Stimulated activated CD4-positive, alpha-beta T cell treated with anti-CD3 and anti-CD28 coated beads, Interleukin-1b, Interleukin-23, amount 100 ng/mL, for 1 hour (primary cell): ENCODE measurements at places on chromosomes 7 and 10.

DNA sequence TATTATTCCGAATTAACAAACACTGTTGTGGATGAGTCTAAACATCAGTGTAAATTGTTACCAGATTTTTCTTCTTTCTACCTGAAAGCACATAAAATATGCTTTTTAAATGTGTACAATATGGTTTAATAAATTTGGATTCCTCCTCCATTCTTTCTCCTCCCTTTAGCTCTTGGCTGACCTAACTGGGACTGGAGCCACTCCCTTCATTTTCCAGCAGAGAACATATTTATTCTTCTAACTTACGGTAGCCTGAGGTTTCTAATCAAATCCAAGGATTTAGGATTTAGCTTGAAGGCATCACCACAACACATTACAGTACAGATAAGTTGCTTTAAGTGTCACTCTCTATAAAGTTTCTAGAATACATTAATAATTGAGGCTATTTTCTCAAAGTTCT is 88.2 kb upstream of the SEMA3C start:
- no peak for DNase-seq

- no peak for DNase-seq
These were observed 35.8 kb upstream of the PLPP4 start for GRCh38 chr10:120421250-120421649.

DNA sequence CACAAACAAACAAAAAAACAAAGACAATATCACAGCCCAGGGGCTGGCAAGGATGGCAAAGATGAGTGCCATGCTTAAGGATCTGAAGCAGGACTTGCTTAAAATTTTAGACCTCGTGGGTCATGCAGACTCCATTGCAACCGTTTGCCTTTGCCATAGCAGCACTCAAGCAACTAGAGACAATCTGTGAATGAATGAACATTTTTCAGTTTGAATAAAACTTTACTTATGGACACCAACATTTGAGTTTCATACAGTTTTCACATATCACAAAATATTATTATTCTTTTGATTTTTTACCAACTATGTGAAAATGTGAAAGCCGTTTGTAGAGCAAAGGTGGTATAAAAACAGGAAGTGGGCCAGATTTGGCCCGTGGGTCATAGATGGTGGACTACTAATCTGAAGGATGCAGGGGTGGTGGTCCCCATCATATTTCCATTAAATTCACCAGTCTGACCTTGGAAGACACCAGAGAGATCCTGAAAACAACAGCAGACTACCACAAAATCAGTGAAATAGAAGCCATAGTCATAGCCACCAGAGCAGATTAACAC is 8.3 kb upstream of the RBM17 start:
- DNase-seq: no peak

- DNase-seq: no peak
These were observed 108.2 kb downstream of the PIP4K2A start for GRCh38 chr10:22606164-22606614.

DNA sequence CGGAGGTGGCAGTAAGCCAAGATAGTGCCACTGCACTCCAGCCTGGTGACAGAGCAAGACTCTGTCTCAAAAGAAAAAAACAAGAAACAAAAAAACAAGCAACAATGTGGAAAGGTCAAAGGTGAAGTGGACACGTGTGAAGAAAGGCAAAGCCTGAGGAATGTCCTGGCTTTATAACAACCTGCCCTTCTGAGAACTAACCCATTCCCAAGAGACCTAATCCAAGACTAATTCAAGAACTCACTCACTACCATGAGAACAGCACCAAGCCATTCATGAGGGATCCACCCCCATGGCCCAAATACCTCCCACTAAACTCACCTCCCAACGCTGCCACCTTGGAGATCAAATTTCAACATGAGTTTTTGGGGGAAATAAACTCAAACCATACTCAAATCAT is 47.5 kb upstream of the KIF5B start:
- DNase-seq: no peak

DNA sequence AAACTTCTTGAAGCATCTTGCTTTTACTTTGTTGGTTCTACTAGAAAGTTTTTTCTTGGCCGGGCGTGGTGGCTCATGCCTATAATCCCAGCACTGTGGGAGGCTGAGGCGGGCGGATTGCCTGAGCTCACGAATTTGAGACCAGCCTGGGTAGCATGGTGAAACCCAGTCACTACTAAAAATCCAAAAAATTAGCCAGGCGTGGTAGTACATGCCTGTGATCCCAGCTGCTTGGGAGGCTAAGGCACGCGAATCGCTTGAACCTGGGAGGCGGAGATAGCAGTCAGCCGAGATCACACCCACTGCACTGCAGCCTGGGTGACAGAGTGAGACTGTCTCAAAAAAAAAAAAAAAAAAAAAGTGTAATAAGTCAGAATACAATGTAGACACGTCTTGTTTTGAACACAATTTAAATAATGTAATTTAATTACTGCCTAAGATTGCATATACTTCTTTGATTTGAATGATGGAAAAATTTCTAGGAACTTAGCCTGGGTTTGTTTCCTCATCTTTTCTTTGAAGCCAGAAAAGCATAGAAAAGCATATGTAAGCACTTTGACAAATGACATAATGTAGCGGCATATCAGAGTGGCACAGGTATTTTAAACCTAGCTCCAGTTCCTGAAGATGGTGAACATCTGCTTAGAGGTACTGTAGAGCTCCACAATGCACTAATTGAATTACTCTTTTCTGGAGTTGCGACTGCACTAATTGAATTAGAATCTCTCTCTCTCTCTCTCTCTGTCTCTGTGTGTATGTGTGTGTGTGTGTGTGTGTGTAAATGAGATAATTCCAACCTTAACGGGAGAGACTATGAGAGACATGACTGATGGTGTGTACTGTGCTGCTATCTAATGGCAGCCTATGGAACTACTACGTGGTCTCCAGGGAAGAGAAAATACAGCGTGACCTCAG is 87.8 kb downstream of the BTRC start:
- DNase-seq: no peak

- no peak for DNase-seq
These were observed 85.3 kb downstream of the SEMA3C start for GRCh38 chr7:80833289-80834268.

DNA sequence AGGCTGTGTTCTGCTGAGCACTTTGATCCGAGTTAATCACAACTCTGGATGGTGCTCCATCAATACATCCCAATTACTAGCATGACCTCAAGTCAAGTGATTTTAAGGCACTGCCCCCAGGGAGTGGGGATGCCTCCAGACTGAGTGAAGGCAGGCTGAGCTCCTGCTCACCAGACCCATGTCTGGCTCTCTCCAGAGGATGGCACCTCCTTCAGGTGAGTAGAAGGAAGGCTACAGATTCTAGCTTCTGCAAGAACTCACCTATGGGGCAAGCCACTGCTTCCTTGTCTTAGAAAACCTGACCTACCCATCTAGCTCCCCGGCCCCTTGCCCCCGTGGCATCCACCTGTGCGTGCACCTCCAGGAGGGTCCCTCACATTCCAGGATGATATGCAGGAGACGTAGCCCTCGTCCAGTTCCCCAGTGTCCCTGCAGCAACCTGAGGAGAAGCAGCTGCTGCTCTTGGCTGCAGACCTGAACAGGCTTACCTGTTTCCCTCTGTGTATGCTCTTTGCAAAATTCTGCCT is 390.3 kb downstream of the GRID1 start:
- no peak for DNase-seq

DNA sequence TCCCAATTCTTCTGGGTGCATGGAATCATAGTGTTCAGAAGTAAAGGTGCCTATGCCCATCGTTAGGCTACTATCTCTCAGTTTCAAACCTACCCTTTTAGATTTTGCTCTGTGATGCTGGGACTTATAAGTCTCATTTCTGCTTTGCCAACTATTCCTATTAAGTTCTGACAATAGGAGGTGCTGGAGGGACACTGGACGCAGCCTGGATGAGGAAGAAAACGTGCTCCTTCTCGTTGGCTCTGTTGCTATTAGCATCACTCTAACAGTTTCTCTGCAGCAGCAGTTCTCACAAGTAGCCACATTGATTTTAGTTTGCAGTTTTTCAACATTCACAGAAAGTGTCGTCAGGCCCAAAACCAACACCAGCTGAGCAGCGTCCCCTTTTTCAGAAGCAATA is 72.4 kb downstream of the ABCC2 start:
- DNase-seq: no peak

DNA sequence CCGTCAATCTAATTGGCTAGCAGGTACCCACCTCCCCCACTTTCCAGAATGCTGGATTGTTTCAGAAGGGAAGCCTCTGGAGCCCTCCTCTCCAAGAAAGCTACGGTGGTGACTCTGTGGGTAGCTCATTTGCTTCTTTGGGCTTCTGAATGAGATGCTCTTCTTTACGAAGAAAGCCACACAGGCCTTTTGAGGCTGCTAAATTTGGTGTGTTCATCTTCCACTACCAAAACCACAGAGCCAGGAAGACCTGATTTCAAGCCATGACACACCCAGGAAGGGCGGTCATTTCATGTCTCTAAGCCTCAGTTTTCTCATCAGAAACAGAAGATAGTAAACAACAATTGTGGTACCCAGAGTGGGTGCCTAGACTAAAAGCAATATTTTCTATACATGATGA is 901.2 kb downstream of the KCNMA1 start:
- DNase-seq: no peak

- DNase-seq: no peak
These were observed 412.7 kb downstream of the PTPRN2 start for GRCh38 chr7:158174947-158175346.

- DNase-seq: no peak
These were observed 209.3 kb downstream of the JAZF1 start for GRCh38 chr7:27971171-27971812.

DNA sequence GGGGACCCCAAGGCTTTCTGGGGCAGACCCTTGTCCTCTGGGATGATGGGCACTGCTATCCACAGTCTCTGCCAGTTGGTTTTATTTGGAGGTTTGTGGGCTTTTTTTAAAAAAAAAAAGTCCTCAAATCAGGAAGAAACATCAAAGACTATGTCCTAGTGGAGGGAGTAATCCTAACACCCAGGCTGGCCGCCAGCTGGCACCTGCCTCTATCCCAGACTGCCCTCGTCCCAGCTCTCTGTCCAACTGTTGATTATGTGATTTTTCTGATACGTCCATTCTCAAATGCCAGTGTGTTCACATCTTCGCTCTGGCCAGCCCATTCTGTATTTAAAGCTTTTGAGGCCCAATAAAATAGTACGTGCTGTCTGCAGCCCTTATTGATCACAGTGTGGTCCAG is 61.0 kb upstream of the LRRC4 start:
- no peak for DNase-seq

DNA sequence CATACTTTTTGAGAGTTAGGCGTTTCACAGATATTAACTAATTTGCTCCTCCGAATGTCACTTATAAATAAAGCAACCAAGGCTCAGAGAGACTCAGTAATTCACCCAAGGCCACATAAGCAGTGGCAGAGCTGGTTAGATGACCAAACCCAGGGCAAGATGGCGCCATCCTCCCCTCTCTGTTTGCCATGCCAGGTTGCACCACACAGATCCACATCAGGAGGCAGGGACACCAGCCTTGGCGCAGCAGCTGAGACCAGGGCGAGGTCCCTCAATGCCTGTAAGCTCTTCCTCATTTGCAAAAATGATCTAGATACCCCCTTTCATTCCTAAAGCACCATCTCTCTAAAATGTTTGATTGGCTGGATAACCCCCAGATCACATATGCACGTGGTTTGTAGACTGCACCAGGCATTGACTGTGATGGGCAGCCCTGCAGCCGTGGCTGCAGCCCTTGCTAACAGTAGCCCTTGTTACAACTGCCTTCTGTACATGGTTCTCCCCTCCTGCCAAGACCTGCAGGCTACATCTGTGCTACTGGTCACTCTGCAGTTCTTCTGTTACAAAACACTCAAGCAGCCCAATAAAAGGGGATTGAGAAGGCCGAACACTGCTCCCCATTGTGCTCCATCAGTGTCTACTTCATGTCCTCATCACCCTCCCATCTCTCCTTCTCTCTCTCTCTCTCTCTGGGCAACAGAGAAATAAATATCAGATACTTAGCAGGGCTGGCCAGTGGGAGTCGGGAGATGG is 298.6 kb downstream of the PRPF18 start:
- no peak for DNase-seq

DNA sequence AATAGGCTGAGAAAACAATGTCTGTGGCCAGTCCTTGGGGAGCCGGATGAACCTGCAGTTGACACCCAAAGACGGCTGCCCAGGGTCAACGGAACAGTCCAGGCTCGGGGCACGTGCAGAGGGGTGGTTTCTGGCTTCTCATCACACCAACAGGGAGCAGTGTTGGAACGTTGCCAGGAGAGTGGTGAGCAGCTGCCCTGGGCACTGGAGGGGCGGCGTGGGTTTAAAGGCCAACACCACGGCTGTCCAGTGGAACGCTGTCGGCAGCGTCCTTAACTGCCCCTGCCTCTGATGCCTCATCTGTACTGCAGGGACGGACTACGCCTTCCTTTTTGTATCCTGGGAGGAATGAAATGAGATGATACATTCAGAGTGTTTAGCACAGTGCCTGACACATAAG is 19.8 kb downstream of the JCAD start:
- DNase-seq: no peak

GRCh38 chr7:143015084-143015483 is 11.8 kb downstream of the OR9A2 start:
- DNase-seq: no peak
